ENCODE measurements at places on chromosomes 6 and 20.

DNA sequence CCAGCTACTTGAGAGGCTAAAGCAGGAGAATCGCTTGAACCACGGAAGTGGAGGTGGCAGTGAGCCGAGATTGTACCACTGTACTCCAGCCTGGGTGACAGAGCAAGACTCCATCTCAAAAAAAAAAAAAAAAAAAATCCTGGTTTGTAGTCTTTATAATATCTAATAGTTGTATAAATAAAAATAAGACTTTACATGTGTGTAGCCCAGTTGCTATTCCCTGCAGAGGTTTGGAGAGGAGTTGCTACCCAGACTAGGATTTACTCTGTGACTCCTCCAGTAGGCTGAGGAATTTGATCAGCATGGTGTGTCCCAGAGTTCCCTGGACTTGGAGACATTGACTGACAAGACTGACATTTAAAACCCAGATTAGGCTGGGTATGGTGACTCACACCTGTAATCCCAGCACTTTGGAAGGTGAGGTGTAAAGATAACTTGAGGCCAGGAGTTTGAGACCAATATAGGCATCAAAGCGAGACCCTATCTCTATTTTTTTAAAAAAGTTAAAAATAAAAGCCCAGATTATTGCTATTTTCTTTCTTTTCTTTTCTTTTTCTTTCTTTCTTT is 10.2 kb downstream of the CHMP4B start:
- no peak for DNase-seq

DNA sequence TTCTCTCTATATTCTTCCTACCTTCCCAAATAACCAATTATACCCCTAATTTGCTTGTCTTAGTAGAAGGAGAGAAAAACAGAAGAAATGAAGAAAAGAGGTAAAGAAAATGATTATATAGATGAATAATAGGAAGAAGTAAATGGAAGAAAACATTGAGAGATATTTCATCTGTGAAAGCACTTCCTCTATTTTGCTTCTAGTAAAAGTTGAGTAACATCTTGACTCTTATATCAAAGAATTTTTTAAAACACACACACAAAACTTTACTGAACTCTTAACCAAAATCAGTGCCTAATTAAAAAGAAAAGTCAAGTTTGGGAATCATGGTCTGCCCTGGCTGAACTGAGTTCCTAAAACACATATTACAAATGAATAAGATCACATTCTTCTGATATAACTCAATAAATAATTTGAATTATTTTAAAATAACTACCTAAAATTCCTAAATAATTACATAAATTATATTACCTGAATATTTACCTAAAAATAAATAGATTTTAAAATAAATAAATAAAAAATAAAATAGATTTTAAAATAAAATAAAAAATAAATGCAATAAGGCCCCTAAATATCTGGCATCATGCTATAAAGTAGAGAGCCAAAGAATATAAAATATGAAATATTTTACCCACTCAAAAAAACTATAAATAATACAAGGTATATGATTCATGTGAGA is 8.8 kb downstream of the SLC17A2 start:
- no peak for DNase-seq

DNA sequence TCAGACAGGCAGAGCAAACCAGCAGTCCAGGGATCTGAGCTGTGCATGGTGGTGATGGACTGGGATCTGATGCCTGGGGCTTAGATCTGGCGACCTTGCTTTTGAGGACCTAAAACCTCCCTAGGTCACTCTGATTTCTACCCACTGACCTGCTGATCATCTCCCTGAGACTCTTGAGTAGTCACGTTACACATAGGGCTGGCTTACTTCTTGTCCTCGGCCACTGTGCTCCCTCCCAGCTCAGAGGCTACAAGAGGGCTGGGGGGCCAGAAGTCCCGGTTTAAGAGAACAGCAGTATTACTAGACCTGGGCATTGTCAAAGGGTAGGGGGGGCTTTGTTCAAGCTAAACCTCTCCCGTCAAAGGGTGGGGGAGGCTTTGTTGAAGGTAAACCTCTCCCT is 5.5 kb downstream of the DYNLT1 start:
- no peak for DNase-seq

DNA sequence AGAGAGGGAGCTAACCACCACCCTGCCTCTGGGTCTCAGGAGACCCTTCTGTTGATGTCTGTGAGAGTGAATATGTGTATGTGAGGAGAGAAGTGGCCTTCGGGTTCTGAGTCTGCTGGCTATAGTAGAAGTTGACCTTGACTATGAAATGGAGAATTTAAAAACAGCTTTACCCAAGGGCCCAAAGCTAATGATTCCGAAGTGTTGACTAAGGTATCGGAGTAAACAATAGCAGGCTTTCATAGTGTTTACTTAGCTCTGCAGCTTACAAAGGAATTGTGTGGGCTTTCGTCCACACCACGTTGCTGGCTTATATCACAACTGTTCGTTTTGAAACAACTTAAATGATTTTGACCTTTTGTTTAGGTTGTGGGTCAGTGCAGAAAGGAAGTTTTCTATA is 126.5 kb upstream of the JAG1 start:
- DNase-seq = no peak

DNA sequence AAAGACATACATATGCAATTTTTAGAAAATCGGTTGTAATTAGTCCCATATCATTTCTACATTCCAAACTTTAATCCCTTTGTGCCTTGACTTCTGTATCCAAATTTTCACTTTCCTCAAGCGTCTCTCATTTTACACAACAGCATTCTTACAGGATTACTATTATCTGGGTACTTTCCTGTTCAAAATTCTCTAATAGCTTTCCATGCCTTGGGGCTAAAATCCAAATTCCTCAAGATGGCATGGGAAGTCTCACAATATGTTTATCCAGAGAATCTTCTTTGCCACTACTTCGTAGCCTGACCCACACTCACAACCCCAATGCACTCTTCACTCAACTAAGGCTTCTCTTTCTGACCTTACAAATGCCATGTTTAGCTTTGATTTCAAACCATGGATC is 125.0 kb downstream of the TBX18 start:
- DNase-seq = no peak

DNA sequence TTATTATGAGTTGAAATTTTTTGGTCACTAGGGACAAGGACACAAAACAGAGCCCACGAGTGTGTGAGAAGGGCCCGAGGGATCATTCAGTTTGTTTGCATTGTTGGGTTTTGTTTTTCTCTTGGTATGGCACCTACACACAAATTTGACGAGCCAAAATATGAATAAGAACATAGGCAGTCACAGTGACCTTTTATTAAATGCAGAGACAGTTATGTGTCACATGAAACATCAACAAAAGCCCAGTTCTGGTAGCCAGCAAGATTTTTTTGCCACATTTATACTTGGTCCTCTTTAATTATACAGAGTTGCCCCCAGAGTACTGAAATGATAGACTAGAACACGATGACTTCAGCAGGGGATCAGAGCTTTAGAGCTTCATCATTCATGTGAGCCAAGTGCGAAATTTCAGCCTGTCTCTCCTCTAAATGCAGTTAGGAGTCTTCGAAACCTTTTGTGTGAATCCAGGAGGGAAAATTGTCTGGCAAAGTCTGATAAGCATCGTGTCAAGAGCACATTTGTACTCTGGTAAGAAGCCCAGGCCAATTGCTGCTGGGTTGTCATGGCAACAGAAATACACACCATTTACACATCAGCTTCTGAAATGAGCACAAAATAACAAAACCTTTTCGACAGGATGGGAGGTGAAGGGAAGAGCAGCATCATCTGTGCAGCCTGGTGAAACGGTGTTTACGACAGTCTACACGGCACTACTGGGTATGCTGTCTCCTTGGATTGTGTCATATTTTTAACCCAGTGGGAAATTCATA is 79.2 kb upstream of the RIPOR2 start:
- peak; percentile 19 for DNase-seq

GRCh38 chr20:15146948-15147347 is 809.5 kb upstream of the FLRT3 start:
- no peak for DNase-seq

DNA sequence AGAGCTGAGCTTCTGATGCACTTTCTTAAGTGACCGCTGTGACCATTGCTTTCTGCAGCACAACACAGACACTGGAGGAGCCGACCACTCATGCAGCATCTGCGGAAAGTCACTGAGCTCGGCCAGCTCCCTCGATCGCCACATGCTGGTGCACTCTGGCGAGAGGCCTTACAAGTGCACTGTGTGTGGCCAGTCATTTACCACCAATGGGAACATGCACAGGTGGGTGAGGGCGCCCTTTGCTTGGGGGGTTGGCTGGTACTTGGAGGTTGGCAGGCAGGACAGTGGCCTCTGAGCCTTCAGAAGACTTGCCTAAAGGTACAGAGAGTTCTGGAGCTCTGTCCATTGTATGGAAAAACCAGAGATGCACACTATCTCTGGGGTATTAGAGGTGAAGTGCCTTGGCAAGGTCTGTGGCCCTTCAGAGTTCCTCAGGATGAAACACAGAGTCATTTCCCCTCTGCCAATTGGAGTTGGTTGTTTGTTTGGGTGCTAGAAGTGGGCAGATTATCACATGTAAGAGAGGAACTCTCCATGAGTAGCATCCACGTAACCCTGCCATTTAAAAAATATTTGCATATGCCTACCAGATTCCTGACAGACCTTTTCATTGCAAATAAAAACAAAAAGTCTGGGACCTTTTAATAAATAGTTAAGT is 81.5 kb downstream of the RREB1 start:
- no peak for DNase-seq

- no peak for DNase-seq
Measured at GRCh38 chr6:169843991-169844390, 92.6 kb downstream of the ERMARD start.

DNA sequence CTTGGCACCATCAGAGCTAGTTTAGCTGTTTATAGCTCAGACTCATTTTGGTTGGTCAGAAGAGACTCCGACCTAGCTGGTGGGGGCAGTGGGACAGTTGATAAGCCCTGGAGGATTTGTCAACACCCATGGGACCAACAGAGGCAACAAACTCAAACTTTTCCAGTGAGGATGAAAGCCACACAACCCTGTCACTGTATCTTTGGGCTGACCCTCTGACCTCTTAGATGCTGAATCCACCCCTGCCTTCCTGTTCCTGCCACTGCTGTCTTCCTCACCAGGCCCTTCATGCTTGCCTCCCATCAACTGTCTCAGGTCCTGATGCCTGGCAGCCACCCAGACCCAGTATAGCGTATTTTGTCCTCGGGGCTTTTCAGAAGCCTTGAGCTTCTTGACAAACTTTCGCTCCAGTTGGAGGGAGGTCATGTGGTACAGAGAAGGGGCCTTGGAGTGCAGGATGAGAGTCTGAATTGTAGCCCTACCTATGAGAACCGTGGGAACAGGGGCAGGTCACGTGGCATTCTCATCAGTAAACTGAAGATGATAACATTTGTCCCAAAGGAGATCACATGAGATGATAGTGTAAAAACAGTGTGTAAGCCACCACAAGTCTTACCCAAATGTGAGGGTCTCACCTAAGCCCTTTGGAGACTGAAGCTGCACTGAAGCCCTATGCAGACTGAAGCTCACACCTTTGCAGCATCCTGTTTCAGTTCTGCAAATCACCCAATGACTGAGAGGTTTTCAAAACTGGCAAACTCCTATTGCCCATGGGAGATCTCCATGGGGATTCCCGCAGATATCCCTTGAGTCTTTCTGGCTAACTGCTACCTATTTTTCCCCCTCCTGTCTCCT is 72.0 kb upstream of the F13A1 start:
- no peak for DNase-seq

DNA sequence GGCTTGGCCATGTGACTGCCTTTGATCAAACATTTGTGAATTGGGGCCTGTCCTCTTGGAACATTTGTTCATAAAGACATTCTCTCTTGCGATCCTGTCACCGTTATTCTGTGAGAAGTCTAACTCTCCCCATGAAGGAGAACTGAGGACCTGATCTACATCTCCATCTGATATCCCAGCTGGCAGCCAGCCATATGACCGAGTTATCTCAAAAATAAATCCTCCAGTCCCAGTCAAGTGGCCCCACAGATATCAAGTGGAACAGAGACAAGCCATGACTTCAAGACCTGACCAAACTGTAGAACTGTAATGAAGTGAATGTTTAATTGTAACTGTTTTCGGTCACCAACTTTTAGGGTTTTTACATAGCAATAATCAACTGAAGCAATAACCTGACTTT is 25.7 kb downstream of the SNX3 start:
- DNase-seq = no peak

- no peak for DNase-seq
Measured at GRCh38 chr20:52837378-52837777, 134.8 kb upstream of the TSHZ2 start.
